ENCODE measurements at places on chromosomes 6 and 20.

- DNase-seq: no peak
Measured at GRCh38 chr20:2756056-2756611, 44.3 kb downstream of the CPXM1 start.

- DNase-seq: no peak
Measured at GRCh38 chr6:100339574-100340255, 125.0 kb downstream of the SIM1 start.

DNA sequence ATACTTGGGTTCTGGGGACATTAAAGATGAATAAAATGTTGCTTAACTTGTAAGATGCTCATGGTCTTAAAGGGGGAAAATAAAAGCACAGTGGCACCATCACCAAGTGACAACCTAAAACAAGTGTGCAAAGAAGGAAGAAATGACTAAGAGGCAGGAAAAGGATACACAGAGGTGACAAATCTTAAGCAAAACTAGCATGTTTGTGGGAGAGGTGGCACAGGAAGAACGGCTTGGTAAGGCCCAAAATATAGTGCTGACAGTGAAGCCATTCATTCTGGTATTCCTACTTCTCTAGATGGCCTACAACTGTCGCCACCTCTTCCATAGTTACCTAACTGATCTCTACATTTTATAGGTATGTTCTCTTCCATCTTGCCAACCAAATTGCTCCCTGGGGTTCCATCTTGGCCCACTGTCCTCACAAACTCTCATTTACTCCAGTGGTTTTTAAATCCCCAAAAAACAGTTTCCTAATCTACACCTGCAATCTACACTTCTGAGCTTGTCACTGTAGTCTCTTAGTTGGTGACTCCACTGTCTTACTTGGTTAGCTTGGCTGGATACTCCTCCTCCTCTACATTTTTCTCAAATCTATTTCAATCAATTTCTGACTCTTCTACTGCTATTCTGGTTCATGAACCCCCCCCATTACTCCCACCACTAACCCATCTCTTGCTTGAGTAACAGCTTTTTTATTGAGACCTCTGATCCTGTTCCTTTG is 33.5 kb downstream of the FAM8A1 start:
- DNase-seq: no peak

DNA sequence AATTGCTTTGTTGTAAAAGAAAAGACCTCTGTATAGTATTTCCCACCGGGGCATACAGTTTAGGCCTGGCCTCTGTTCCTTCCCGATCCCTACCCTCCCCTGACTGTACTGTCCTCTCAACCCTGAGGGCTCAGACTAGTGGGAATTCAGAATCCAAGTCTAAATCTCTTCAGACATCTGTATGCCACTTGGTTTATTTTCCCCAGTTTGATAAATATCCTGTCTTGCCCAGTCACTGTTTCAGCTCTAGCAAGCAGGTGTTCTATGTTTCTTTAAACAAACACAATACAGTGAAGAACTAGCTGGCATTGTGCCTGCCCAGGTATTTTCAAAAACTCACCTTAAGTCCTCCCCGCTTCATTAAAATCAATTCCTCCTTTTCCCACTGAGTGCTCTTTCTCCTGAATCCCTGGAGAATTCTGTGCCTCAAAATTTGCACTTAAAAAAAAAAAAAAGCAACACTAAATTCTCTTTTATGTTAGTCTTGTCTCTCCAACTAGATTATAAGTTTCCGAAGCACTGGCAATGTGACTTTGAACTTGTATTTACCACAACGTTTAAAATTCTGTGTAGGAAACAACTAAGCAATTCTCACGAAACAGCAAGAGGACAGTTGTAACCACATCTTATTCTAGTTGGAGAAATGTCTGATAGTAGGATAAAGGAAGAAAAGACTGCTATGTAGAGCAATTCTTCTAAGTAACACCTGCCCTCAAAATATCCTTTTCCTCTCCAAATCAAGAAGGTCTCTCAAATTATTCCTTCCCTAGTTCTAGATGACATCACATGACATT is 112.0 kb upstream of the CARMIL1 start:
- no peak for DNase-seq

DNA sequence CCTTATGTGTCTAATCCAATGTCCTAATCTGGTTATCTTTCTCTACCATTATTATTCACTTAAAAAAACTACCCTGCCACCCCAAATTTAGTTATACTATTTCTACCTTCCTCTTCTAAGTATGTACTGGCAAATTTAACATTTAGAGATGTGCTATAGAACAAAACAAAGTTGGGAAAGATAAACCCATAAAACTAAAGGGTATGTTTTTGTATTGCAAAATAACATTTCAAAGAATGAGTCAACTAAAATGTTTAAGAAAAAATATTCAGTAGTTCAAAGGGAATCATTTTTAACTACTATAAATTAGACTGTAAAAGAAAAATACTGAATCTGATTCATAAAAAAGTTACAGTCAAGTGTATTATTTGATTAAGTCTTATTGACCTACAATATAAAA is 103.0 kb downstream of the LMBRD1 start:
- DNase-seq: no peak

- DNase-seq: no peak
Measured at GRCh38 chr6:137210903-137211302, 8.3 kb downstream of the IFNGR1 start.

DNA sequence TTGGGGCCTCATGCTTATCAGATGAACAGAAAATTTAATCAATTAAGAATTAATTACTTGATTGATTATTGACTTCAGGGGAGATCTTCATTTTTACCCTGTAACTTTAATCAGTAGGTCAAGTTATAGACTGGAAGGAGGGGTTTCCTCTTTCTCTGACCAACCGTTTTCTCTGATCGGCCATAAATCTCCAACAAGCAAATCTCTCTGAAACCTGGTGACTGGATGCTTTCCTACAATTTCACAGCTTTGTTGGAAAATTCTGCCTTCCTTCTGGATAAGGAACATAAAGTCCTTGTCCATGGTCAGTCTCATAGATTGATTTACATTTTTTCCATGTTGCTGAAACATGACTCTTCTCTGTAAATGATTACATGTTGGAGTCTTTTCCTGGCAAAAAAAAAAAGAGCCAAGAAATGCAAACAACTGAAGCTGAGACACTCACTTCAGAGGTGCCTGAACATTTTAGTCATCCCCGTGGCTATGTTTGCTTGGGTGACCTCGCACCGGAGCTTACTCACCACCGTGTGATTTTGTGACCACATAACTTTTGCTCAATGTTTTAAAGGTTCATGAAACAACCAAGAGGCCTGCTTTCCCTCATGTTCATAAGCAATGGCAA is 31.0 kb downstream of the IRF4 start:
- no peak for DNase-seq

DNA sequence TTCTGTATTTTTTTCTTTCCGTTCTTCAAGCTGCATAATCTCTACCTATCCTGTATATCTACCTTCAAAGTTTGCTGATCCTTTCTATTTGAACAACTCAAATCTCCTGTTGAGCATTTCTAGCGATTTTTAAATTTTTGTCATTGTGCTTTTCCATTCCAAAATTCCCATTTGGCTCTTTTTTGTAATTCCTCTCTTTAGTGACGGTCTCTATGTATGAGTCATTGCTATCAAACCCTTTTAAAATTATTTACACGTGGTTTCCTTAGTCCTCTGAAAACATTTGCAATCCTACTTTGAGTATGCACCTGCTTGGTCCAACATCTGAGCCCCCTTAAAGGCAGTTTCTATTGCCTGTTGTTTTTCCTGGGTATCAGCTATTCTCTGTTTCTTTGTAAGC is 100.5 kb upstream of the FOXC1 start:
- no peak for DNase-seq

DNA sequence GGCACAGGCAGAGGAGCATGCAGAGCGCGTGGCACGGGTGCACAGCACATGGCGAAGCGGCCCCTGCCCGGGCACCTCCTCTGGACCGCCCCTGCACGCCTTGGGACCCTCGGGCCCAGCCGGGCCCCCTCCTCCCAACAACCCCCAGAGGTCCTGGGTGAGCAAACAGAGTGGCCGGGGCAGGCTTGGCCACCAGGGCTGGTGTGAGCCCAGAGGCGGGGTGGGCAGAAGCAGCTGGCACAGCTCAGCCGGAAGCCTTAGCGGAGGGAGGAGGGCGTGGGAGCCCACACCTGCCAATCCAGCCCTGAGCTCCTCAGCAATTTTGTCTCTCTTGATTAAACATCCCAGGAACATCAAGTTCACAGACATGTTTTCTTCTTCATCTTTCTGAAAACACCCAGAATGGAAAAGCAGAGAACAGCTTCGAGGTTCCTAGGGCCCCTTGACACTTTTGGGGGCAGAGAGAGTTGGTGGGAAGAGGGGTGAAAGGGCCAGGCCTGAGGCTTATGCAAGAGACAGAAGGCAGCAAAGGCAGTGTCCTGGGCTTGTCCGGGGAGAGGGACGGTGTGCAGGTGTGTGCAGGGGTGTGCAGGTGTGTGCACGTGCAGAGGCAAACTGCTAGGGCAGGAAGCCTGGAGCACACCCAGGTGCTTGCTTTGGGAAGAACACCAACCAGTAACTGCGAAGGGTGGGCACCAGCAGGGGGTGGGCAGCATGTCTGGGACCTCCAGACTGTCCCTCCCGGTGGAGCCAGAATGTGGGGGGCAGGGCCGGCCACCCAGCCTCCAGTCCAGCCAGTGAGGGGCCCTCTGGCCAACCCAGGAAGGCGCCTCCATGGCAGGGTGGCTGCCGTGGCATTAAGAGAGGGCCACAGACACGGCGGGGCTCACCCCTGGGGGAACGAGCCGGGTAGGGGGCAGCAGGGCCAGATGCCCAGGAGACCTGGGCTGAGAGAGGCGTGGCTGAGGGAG is 4.8 kb downstream of the HRH3 start:
- DNase-seq: no peak

GRCh38 chr20:45341939-45342854 is 6.0 kb downstream of the SDC4 start:
- DNase-seq: no peak

- DNase-seq: no peak
Measured at GRCh38 chr6:165244524-165245247, 64.7 kb downstream of the C6orf118 start.

- DNase-seq: no peak
Measured at GRCh38 chr6:18533793-18534192, 146.6 kb downstream of the RNF144B start.

- DNase-seq: no peak
Measured at GRCh38 chr6:35030099-35030498, 111.0 kb downstream of the TCP11 start.

DNA sequence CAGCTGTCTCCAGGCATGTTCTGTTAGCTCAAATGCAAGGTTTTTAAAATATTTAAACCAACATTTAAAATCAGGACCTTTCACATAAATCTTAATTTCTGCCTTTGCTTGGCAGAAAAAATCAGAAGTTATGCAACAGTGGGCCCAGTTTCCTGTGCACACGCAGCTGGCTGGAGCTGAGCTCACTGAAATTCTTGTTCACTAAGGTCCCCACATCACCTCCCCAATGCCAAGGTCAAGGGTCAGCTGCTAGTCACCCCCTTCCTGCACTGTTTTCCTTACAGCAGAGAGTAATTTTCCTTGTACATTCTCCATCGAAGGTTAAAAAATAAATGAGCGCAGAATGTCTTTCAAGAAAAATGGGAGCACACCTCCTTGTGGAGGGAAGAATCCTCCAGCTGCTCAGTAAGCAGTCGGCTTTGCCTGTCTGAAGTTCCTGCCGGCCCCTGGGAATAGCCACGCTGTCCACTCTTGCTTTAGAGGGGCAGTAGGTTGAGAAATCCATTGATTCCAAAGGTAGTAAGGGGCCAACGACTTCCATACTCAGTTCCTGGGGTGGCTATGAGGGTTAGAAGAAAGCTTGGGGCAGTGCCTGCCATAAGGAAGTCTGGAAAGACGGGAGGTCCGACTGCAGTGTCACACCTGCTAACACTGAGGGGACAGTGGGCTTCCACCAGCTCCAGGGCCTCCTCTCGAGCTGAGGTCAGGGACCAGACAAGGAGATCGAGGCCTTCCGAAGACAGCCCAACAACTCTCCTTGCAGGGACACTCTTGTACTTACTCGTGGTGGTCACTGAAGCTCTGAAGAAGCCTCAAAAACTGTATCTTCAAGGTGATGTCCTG is 56.8 kb downstream of the MYH7B start:
- DNase-seq: no peak

GRCh38 chr20:21175433-21175832 is 49.6 kb downstream of the KIZ start:
- DNase-seq: no peak

DNA sequence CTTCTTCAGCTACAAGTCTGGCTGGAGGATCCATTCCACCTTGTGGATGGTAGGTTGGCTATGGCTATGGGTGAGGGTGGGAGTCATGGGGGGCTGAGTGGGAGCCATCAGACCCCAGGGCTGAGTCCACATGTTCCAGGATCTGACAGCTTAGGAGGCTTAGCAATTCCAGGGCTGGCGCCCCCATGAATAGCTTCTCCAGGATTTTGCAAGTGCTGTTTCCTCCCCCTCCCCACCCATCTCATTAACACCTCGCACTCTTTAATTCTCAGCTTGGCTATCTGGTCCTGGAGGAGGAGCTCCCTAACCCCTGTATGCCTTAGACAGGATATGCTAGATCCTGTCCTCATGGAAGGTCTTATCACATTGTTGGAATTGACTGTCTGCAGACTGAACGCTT is 39.0 kb upstream of the ANGPT4 start:
- DNase-seq: no peak

DNA sequence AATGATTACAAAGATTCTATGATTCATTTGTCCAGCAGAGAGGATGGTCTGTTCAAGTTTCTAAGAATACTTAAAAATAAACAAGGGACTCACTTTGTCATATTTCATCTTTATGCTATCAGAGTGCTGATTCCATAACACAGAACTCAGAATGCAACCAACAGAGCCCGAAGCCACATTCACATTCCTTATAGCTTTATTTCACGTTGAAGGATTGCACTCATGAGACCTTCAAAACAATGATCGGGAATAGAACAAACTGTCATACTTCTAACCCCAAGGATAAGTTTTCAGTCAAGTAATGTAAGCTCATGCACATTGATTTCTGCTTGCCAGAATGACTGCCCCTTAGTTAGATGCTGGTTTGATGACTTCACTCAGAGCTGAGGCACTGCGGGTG is 25.2 kb downstream of the FNDC1 start:
- no peak for DNase-seq

GRCh38 chr6:145213614-145214013 is 521.7 kb downstream of the EPM2A start:
- DNase-seq: no peak

DNA sequence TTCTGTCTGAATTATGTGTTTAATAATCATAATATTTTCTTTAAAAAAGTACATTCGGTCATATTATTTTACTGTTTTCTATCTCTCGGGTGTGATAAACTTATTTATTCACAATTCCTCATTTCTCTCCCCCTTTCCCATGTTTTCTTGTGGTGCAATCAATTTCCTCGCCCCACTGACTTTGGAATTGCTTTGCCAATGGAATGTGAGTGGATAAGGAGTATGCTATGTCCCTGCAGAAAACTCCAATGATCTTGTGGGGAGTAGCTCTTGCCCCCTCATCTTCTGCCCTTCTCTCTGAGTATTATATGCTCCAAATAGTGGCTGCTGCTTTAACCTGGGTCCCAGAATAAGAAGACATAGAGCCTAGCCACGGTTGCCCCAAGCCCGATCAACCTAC is 64.1 kb downstream of the HMGN3 start:
- no peak for DNase-seq

DNA sequence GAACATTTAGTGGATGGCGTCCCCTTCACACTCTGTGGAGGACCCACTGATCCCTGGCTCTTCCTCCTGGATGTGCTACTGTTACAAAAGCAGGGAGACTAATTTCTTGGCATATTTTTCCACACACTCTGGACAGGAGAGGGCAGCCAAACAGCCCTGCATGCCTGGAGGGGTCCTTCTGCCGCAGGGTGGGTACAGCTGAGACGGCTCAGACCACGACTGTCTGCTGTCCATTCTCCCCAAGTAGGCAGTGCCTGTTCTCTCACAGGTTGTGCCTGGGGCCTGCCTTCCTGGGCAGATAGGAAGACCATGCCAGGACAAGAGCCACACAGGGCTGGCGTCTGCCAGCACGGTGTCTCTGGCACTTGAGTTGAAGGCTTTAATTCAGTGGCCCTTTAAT is 260.1 kb downstream of the FOXC1 start:
- DNase-seq: no peak

Measured in CD4-positive, alpha-beta T cell treated with Interleukin-1 beta for 1 hour (primary cell).